ENCODE measurements at places on chromosomes 2 and 18.

- no peak for DNase-seq
These were observed 62.5 kb upstream of the NFE2L2 start for GRCh38 chr2:177327009-177327408.

GRCh38 chr2:241131531-241131930, 17.7 kb downstream of the PASK start:
- DNase-seq = no peak

- no peak for DNase-seq
These were observed 284.8 kb downstream of the CELF4 start for GRCh38 chr18:37280701-37281393.

GRCh38 chr2:191376981-191377629, 131.9 kb downstream of the MYO1B start:
- peak; percentile 70 for DNase-seq

DNA sequence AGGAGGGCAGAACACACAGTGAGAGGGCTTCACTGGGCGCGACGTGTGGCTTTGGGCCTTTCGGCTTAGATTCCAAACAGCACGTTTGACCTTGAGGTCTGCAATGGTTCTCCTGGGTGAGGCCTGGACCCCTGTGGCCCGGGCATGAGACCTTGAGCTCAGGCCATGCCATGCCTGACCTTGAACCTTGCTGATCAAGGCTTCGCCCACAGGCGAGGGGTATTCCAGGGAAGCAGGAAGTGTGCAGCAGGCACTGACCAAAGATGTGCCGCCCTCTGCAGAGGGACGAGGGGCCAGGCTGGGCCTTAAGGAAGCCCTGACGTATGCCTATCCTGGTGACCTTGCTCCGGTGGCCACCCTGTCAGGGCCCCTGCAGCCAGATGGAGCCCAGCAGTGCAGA, 178.3 kb upstream of the HDAC4 start:
- DNase-seq = no peak

DNA sequence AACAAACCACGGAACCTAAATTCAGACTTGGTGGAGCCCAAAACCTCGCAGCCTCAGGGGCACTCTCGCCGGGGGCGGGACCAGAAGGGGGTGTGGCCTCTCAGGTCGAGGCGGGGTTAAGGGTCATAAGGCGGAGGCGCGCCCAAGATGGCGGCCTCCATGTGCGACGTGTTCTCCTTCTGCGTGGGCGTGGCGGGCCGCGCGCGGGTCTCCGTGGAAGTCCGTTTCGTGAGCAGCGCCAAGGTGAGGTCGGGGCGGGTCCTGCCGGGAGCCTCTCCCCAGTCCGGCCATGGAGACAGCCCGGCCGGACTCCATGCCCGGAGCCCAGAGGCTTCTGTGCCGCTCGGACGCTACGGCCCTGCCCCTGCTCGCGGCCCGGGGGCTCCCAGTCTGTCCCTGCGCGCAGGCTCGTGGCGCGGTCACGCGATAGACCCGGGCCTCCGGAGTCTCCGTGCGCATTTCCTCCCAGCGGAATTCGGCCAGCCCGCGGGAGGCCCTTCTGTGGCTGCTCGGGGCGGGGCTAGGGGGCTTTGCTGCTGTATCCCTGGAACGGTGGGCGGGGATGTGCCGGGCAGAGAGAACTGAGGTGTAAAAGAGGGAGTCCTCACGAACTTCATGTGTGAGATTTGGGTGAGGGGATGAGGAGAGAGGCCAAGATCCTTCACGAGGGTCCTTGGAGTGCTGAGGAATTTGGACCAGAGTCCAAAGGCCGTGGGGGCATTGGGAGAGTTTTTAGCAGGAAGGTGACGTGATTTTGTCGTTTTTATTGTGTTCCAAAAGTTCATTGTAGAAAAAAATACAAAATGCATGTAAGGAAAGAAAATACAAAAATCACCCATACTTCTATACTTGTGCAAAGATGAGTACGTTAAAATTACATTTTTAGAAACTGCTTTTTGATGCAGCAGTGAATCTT, at the start of gene SMYD5:
Gene SMYD5 (plus strand): TSS at position 126 of the 916 bp plus-strand sequence. CDS start 22 bp downstream, at position 148.
- peak; percentile 45 for DNase-seq

DNA sequence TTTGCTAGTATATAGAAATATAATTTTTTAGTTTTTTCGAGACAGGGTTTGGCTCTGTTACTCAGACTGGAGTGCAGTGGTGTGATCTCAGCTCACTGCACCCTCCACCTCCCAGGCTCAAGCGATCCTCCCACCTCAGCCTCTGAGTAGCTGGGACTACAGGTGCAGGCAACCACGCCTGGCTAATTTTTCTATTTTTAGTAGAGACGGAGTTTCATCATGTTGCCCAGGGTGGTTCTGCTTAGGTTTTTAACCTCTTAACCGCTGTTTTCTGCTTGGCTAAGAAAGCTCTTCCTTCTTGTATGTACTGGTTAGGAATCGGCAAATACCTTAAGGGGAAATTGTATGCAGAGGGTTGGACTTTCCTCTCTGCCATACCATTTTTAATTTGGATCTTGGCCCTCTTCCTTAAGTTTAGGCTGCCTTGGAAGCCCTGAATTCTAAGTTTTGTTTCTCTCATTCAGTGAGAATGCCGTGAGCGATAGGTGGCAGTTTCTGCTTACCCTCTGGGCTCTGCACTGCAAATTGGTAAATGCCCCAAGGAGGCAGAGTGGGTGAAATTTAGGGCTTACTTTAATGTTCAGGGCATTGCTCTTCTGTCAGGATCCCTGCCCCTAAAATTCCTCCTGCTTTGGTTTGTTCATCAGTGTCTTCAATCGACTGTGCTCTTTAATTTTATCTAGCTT, 32.3 kb downstream of the EML6 start:
- no peak for DNase-seq

- no peak for DNase-seq
These were observed 329.8 kb downstream of the ALK start for GRCh38 chr2:29591600-29591999.

- DNase-seq = no peak
These were observed 15.5 kb upstream of the MSH6 start for GRCh38 chr2:47767497-47767844.

DNA sequence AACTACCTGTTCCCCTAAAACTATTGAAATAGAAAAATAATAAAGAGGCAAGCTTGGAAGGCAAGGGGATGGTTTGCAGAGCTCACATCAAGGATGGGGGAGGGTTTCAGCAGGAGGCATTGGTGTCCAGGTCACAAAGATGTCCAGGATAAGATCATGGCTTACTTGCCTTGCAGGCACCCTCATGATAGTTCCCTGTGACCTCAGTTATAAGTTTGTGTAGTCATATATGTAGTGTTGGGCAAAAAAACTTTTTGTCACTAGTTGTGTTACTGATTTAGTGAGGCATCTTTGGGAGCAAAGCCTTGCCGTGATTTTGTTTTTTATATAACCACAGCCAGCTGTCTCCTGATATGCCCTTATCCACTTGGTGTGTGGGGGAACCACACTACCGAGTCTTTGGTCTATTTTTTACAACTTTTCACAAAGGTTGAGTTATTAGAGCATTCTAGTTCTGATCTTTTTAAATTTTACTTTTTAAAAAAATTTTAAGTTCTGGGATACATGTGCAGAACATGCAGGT, 53.3 kb downstream of the IL1R2 start:
- DNase-seq = no peak

- DNase-seq = no peak
These were observed 1.3 kb upstream of the BZW1 start for GRCh38 chr2:200810252-200810997.

- DNase-seq = peak; percentile 49
These were observed 750.8 kb upstream of the ID2 start for GRCh38 chr2:7930800-7931635.

DNA sequence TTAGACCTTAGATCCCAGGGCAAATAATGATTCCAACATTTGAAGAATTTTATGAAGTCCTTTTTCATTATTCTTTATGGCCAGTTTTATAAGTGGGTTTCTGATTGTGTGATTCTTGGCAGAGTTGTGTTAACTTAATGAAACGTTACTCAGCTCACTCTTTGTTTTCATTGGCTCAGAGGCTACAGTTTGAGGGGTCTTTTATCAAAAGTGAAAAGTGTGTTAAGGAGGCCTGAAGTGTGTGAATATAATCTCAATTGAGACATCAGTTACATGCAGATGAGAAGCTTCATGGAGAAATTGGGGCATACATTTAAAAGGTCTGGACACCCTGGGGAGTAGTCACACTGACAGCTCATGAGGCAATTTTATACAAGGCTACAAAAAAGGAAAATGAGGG, 74.6 kb downstream of the ASXL3 start:
- no peak for DNase-seq

DNA sequence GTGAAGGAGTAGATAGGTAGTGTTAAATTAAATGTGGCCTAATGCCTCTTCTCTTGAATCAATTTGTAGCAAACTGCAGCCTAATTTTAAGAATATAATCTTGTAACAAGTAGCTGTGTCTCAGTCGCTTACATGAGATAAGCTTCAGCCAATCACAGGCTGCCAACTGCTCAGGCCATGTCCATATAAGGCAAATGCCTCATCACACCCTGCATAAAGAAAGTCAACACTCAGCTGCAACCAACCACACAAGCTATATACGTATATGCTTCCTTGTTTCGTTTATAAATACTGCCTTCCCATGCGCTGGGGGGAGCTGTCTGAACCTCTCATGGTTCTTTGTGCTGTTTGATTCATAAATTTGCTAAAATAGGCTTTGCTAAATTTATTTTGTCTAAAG, 476.3 kb downstream of the TRIB2 start:
- no peak for DNase-seq

DNA sequence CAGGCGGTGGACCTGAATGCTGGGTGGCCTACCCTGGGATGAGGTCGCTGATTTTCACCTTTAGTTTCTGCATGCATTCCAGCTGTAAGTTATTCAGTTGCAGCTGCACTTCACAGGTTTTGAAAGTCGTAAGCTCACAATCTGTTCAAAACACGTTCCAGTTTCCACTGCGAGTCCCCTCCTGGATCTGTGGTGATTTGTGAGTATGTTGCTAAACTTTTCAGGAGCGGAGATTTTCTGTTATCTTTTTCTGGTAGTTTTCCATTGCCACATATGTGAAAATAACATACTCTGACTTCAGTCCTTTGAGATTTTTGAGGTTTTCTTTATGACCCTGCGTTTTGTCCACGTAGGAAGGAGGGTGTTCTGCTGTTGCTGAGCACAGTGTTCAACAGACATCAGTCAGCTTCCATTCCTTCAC, 102.1 kb downstream of the SNTG2 start:
- DNase-seq = peak; percentile 30

- DNase-seq = no peak
These were observed 6.9 kb upstream of the PTPN2 start for GRCh38 chr18:12890964-12891363.

DNA sequence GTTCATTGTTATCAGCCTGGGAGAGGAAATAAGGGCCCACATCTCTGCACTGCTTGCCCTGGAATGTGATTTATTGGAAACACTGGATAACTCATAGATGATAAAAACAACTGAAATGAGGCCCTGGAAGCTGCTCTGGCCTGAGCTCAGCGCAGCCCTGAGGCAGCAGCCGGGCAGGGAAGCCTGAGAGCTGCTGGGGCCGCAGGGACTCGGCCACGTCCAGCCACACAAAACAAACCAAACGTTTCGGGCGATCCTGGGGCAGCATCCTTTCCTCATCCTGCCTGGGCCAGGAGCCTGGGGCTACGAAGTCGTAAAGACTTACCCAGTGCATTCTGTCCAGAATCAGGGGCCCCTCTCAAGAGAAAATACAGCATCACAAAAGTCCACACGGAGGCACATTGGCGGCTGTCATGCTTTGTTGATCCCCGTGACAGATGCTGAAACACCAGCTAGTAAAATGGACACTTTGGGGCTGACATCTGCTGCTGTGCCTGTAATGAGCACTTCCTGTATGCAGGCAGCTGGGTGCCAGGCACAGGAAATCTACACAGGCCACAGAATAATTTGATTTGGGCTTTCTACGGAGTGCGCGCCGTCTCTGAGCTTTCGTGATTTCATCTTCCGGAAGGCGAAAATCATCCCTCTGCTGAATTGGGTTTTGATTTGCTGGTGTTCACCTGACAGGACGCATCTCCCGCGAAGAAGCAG, 250.6 kb downstream of the EIPR1 start:
- no peak for DNase-seq

DNA sequence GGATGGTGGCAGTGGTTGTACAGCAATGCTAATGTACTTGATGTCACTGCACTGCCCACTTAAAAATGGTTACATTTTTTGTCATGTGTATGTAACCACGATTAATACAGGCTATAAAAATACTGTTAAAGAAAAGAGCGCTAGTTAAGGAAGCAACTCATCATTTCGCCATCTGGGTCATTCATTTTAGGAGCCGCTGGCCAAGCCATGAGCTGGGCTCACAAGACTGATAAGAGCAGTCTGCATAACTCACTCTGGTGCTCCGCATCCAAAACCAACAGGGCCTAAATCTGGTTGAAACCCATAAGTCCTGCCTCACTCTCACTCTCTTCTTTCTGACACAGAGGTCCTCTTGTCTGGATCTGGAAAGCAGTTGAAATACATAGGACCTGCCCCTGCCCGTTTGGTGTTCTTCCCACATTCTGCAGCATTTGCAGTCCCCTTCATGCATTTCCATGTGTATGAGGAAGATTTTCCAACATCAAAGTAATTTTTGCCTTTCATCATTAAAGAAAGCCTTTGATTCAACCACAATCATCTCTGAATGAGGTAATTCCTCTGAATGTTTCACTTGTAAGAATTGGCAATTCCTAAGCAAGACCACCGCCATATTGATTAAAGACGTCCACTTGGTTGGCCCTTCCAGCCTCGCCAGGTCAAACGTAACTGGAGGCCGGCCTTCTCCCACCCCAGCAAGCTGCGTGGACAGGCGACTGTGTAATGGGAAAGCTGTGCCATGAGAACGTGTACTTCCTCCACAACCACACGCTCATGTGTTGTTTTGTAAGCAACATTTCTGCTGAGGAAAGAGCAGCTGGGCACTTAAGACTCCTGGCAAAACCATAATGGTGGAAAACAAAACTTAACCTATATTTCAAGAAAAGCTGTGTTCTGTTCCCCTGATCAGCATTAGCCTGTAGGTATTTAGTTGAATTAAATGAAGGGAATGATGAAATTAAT, 112.2 kb downstream of the VAPA start:
- DNase-seq = no peak

- no peak for DNase-seq
These were observed 93.6 kb upstream of the FAM117B start for GRCh38 chr2:202541137-202541536.

DNA sequence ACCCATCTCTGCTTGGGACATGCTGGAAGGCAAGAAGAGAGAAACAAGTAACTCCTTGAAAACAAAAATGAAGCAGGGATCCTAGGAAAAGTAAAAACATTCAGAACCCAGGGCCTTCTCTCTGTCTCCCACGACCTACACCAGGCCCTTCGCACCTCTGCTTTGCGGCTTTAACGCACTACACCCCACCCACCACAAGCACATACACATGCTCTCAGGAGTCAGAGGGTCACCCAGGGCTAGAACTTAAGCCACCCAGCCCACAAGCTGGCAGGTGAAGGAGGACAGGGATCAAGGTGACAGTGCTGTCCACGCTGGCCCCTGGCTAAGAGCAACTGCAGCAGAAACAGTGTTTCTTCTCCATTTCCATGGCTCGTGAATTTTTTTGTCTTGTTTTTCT, 72.2 kb downstream of the BCL11A start:
- no peak for DNase-seq

GRCh38 chr2:196520605-196521004, 118.9 kb upstream of the CCDC150 start:
- no peak for DNase-seq
